ENCODE measurements at places on chromosomes 12 and 14. TPM values are rescaled to one million over a fixed set of nuclear protein-coding genes. Genes with fewer than 3 reads are reported as not detected.

SIX4 gene
- total RNA-seq = 16.7 TPM

FGF6 gene
- not detected for total RNA-seq

NKX2-1 gene
- total RNA-seq = not detected

GNPTAB gene
- 39.7 TPM for total RNA-seq

RCOR1 gene
- total RNA-seq = 15.7 TPM

OR4E2 gene
- total RNA-seq = not detected

NDRG2 gene
- 258 TPM for total RNA-seq

STYK1 gene
- total RNA-seq = 0.32 TPM

KLRC1 gene
- 8.3 TPM for total RNA-seq

HCAR3 gene
- total RNA-seq = 2.6 TPM

GLT8D2 gene
- total RNA-seq = 8.6 TPM

LRRIQ1 gene
- 1.5 TPM for total RNA-seq

SLC38A4 gene
- 0.33 TPM for total RNA-seq

CEBPE gene
- total RNA-seq = 0.32 TPM

RDH12 gene
- total RNA-seq = not detected

Measured in breast epithelium (tissue), 4 donors.